ENCODE measurements at places on chromosomes 6 and 20.
A peak's percentile ranks its signal among the peaks of the same experiment; 100 is the strongest.

DNA sequence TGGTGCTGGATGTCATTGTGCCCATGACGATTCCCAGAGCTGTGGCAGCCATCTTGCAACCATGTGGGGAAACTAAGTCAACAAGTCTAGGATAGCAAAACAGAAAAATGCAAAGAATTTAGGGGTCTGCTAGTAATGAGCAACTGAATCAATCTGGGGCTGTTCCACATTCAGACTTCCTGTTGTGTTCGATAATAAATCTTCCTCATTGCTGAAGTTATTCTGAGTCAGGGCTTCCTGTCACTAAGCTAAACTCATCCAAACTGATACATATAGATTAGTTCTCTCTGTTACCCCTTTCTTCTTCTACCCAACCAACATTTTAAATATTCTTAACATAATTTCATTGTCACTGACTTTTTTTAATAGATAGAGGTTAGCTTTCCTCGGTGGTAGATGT is 205.9 kb downstream of the HACE1 start:
- DNase-seq: no peak

DNA sequence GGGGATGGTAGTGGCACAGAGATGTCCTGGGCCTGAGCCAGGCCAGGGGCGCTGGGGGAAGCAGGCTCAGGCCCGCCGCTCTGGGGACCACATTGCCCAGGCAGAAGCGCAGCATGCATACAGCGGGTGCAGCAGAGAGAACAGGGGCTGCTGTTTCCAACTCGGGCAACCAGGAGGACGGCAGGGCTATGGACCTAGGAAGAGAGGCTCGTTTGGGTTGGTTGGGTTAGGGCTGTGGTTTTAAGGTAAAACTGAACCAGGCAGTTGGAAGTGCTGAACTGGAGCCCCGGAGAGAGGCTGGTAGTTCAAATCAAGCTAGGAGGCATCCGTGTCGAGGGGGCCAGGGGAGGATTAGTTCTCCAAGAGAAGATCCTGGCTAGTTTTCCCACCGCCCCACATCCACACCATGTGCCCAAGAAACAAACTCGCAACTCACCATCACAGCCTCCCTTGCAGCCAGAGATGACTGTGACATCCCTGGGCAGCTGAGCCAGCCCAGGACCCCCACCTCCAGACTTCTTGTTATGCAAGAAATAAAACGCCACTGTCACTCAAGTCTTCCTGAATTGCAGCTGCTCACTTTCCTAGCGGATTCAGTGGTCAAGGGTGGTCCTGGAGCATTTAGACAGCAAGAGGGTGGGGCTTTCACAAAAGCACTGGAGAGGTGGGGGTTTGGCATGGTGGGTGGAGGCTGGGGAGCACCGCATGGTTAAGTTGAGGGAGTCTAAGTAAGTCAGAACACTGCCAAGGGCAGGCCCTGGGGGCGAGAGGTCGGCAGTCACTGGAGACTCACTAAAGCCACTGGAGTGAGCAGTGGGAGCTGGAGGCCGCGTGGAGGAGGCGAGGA is 161.2 kb downstream of the GRM4 start:
- no peak for DNase-seq

- no peak for DNase-seq
Observed at GRCh38 chr6:118553132-118553531, 5.0 kb downstream of the PLN start.

- DNase-seq: peak; percentile 57
Observed at GRCh38 chr6:111925296-111925695, 52.0 kb upstream of the FYN start.

- peak; percentile 93 for DNase-seq
Observed at GRCh38 chr6:148869585-148869984, 122.8 kb downstream of the UST start.

DNA sequence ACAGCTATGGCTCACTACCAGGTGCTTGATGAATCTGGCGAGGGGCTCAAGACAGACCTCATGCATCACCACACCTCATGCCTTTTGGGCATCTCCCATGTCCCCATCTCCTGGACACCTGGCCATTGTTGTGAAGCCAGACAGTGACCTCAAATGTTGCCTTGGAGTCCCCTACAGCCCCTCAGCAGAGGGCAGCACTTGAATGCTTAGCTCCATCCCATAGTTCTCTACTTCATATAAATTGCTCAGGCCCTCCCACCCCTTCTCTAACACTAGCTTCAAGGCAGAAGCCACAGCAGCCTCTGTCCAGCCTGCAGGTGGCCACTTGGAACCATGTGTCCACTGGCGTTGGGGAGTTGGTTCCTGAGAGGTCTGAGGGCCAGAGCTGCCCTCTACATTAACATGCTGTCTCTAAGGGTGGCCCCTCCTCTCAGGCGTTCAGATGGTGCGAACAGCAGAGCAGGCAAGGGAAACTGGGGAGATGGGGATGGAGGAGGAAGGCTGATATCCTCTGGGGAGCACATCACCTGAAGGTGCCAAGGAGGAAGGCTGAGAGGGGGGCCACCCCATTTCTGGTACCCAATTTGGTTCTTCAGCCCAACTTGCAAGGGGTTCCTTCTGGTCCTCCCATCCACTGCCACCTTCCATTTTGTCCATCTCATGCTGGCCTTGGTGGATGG is 31.3 kb downstream of the MOCS1 start:
- DNase-seq: no peak

DNA sequence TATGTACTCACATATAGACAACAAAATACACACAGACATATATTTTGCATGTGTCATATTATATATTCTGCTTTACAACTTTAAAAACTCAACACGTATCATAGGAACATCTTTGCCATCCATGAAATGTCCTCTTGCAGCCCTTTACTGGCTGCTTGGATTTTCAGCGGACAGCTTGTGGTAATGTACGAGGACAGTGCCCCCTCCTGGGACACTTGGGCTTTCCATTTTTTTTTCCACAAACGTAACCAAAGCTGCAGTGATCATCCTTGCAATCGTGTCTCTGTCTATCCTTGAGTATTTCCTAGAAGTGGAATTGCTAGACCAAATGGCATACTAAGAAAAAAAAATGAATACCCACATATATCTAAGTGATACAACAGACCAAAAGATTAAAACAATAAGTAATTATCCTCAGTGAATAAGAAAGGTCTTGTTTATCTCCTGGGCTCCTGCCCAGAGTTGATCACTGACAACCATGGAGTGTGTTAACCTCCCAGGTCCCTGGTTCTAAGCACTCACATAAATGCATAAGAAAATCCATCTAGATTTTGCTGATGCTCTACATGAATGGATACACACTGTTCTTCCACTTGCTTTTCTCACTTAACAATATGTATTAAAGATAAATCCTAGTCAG is 18.1 kb downstream of the BPI start:
- DNase-seq: peak; percentile 70

- DNase-seq: no peak
Observed at GRCh38 chr6:134134654-134135053, 82.2 kb upstream of the SLC2A12 start.

- DNase-seq: peak; percentile 51
Observed at GRCh38 chr6:165245287-165245686, 64.1 kb downstream of the C6orf118 start.

DNA sequence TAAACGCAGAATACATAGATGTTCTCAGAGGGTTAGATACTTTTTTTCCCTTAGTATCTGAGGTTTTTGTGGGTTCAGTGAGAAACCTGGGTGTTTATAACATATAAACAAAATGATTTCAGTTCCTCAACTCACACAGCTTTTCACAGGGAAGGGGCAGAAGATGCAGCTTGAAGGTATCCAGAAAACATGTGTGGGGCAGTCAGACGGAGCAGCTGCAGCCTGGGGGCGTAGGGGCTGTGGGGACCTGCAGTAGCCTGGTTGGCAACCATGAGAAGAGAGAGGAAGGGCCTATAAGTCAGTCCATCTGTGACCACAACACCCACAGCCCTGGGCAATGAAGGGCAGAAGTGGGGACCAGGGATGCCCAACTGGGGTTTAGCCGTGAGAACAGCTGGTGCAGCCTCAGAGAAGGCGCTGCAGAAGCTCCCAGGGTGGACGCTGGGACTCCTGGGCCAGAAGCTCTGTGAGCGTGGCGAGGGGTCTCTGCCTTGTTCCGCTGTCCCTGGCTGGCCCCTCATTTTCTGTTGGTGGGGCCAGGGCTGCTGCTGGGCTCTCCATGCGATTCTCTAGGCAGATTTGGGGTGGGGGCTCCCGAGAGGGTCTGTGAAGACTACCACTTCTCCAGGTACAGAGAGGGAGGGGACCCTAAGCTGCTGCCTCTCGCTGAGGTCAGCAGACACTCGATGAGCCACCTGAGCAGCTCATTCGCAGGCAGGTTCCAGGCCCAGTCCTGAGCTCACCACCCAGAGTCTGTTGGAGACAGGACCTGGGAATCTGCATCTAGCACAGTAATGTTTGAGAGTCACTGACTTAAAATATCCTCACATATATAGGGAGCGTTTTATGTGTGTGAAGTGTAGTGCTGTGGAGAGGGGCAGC is 181.2 kb downstream of the ZDHHC14 start:
- no peak for DNase-seq

DNA sequence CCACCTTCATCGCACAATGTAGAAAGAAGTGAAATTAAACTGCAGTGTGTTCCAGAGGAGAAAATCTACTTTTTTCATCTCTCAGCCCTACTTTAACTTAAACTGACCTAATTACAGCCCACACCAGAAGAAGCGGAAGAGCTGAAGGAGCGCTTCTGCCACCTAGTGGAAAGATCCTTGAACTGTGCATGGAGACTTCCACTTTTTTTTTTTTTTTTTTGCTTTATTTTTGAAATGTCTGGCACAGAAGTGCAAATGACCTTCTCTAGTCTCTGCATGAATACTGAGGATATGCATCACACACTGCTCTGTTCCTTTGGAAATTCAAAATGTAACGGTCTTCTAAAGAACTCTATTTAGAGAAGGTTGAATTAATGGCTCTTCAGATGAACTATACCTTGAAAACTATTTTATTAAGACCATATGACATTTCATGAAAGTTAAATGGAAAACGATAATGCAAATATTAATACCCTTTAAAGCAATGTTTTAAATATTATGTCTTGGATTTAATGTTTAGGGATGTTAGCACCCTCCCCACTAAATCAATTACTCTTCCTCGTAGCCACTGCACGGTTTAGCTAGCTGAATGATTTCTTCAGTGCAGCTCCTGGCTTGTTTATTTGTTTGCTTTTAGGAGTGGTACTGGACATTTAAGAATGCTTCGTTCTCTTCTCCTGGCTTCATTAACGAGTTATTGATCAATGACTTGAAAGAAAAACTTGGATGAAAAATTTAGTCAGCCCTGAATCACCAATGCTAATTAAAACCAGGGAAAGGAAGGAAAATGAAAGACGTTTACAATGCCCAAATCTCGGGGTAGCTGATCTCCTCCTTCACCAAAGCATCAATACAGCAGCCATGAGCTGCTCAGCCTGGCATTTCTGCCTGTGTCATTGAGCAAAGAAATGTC is 569.6 kb upstream of the GJE1 start:
- peak; percentile 77 for DNase-seq

DNA sequence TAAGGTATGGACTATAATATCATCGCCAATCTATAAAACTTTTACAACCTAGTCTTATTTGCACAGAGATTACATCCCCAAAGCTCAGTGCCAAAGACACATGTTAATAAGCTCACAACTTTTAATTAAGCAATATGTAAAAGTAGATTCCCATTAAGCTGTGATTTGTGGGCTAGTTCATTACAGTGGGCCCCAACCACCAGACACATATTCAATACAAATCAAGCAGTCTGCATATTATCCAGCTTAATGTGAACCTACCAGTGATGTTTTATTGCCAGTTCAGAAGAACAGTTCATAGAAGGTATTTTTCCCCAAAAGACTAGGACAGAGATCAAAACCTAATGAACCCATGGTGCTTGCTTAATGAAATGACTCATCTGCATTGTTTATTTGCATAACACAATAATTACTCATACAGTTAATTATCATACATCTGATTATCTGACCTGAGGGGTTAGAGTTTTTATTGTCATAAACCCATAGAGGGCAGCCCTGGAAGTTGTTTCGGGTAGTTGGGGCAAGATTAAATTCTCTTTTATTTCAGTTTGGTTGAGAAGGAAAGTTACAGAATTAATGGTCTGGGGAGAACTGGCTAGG is 831.0 kb downstream of the TFAP2A start:
- DNase-seq: peak; percentile 32

GRCh38 chr6:30450909-30451841 is 38.1 kb upstream of the HLA-E start:
- DNase-seq: peak; percentile 50

GRCh38 chr6:46715141-46715540 is 20.0 kb downstream of the PLA2G7 start:
- DNase-seq: peak; percentile 83

DNA sequence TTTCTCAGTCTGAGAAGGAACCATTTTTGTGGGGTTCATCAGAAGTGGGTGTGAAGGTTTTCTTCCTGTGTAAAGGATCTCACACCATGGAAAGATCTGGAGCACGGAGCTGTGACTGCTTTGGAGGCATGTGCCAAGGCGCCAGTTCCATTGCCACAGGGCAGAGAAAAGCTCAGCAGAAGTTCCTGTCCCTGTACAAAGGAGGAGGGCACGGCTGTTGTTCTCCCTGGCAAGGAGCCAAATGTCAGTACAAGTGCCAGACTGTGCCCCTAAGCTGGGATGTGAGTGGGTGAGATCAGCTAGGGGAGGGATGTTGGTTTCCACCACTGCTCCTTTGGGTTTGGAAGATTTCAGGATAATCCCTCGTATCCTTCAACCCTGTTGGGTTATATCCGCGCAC is 117.3 kb downstream of the CRYBG1 start:
- peak; percentile 25 for DNase-seq

DNA sequence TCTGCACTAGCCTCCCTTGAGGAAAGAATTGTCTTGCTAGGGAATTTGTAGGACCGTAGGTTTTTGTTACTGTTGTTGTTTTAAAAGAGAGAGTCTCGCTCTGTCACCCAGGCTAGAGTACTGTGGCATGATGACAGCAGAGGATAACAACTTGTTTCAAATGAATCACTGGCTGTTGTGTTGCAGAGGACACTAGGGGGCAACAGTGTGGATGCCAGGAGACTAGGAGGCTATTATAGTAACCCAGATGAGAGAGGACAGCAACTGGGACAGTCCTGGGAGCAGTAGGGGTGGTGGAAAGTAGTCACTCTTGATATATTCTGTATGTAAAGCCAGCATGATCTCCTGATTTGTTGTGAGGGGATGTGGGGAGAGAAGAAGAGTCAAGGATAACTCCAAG is 41.8 kb upstream of the LAMA4 start:
- DNase-seq: peak; percentile 57

- DNase-seq: no peak
Observed at GRCh38 chr6:162854228-162854627, 126.5 kb downstream of the PACRG start.

GRCh38 chr6:153831350-153832078 is 207.5 kb upstream of the OPRM1 start:
- DNase-seq: no peak

All from epithelial cell of esophagus (primary cell).